Brain pericyte (primary cell): ENCODE measurements at places on chromosomes 11 and 22.

- DNase-seq: no peak
These were observed 24.7 kb downstream of the ARAP1 start for GRCh38 chr11:72727521-72727920.

DNA sequence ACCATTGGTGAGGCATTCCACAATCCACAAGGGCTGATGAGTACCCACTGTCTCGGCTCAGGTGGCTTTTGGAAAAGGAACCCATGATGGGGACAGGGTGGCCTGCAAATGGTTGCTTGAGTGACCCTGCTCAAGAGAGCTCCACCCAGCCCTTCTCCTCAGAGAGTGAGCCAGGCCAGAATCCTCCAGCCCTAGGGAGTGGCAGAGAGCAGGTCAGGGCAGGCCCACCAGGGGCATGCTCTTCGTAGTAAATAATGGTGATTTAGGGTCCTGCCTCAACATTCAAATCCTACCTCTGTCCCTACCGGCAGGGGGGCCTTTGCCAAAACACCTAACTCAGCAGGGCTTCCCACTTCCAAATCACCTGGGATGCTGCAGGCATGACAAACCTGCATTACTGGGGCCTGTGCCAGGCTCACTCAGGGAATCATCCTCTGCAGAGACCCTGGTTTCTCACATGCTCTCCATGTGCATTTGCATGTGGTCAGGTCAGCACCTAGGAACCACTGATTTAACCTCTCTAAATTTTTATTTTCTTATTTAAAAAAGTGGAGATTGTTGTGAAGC lies 17.3 kb upstream of the TP53I11 start:
- DNase-seq: no peak

DNA sequence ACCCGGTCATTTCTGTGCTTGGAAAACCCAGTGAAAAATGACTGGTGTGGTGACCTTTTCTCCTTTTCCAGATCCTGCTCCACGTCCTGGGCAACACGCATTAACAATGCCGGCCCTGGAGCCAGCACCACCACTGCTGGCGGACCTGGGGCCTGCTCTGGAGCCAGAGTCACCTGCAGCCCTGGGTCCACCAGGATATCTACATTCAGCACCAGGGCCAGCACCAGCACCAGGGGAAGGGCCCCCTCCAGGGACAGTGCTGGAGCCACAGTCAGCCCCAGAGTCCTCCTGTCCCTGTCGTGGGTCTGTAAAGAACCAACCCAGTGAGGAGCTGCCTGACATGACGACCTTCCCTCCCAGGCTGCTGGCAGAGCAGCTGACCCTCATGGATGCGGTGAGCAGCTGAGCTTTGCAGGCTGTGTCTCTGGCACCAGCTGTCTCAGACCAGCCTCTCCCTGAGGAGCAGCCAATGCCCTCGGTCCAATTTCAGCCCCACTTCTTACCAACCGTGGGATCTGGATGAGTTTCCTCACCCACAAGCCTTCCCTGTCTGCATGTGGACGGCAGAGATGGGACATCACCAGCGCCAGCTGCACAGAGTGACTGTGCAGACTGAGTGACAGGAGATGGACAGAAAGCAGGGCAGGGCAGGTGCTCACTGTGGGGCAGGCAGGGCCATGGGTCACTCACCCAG lies 1.9 kb downstream of the RGL4 start:
- no peak for DNase-seq

DNA sequence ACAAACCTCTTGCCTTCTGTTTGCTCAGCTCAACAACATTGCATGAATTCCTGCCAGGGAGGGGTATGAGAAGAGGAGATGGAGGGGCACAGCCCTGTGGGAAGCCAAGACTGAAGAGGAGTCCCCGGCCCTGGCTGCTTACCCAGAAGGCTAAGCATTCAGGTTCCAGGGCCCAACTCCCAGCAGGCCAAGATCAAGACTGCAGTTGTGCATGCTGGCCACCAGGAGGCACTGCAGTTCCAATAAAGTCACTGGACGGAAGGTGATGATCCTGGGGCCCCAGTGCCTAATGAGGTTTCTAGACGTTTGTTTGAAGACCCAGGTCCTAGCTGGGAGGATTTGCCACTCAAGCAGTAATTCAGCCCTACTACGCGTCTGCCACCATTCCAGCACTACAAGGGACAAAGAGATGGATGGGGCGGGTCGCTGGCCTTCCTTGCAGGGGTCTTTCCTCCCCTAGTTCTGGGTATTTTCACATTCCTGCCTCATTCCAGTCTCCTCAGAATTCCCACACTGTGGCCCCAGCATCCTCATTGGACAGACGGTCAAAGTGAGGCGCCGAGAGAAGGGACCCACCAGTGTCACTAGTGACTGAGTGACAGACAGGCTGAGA lies 23.6 kb downstream of the ALX4 start:
- DNase-seq: no peak

DNA sequence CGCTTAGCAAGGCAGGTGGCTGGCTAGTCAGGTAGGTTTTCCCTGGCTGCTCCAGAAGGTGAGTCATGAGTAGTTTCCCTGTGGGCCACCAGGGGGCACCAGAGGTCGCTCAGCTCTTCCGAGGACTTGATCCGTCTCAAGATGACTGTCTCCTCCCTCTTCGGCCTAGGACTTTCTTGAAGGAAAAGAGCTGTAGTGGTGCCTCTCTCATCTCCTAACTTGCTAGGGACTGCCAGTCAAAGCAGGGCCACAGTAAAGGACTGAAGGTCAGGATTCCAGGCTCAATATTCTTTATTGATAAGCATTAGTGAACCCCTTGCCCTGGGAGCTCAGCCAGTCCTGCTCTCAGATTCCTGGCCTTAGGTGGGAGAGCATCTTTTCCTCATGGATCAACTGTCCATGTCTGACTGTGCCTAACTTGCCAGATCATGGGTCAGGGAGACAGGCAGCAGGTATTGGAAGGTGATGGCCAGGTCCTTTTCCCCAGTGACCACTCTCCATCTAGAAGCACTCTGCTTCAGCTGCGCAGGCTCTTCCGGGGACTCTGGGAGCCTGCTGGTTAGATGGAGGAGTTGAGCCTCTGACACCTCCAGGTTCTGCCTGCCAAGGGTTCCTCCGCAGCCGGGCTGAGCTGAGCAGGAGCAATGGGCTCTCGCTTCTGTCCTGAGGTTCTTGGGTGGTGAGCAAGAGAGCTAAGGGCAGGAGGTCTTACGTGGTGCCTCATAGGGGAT lies 1.9 kb downstream of the POLD4 start:
- no peak for DNase-seq

DNA sequence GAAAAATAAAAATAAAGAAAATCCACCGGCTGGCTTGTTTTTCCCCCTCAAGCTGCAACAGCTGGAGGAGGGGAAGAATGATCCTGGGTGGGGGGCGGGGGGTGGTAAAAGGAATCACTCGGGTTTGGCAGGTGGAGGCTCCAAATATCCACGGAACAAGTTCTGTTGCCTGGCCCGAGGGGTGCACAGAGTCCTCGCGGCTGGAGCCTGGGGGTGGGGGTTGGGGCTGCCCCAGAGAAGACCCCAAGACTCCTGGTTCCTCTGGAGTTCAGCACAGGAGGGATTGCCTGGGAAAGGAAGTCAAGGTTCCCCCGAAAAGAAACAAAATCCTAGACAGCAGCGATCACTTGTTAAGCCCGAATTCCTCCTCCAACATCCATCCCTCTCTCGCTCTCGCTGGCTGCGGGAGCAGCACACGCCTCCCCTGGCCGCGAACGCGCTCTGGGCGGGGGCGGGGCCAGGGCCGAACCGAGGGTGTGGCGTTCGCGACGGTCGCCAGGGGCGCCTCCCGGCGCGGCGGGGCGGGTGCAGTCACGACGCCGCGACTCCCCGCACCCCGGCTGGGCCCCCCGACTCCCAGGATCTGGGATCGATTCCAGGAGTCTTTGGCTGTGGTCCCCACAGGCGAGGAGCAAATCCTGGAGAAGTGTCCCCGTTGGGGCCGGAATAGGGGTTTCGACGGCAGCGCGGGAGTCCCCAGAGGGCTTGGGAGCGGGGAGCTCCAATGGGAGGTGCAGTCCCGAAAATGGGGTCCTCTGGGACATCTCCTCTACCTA lies at the start of gene KCNA4:
Gene KCNA4, minus strand, starts transcription at position 443 of the 776 bp plus-strand sequence. CDS start 4,352 bp downstream, outside the sequence.
- no peak for DNase-seq

DNA sequence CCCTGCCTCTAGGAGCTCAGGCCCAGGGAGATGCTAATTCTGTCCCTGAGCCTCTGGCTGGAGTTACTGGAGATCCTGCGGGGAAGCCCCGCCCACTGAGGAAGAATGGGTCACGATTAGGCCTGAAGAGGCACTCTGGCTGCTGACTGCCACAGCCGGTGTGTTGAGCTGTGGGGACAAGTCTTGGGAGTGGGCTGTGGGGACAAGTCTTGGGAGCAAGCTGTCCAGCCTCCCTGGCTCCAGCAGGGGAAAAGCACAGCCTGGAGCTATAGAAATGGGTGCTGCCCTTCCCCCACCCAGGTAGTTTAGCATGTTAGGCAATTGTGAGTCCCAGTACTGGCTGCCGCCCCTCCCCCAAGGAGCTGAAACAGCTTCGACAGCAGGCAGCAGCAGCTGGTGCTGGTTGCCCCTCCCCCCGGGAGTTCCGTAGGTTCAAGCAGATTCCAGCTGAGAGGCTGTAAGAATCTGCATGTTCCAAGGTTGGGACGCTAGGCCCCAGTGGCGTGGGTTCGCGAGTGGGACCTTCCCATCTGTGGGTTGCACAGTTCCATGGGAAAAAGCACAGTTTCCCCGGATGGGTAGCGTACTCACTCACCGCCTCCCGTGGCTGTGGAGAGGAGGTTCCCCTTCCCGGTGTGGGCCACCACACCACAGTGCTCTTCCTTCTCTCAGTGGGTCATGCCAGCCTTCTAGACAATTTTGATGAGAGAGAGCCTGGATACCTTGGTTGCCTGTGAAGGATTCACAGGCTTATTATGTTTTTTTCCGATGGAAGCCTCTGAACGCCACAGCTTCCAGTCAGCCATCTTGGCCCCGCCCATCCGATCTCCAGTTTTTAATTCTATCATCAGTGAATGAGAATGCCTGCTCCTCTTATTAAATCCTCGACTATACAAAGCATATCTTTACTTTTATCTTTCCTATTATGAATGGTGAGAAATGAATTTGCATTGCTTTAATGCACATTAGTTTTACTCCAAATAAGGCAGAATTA lies 61.5 kb downstream of the MSANTD4 start:
- DNase-seq: no peak
